ENCODE measurements at places on chromosomes 13 and 19.

DNA sequence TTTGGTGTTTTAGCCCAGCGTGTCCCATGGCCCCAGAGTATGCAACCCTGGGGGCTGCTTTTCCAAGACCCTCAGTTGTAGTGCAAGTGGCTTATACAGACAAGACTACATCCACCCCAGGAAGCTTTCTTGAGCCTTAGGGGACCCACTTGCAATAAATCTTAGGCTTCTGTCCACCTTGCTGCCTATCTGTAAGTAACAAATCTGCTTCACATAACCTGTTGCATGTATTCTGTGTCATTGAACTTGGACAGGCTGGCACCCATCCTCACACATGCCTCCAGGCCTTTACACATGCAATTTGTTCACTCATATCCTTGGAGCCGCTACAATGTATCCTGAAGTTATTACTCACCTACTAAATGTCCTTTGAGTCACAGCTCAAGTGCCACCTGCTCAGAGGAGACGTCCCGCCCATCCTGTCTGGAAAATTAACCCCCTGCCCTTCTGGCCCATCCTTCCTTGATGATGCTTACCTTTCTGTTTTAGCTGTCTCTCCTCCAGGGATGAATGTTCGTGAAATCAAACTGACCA is 101.2 kb downstream of the ZNF536 start:
- DNase-seq, result no peak

- DNase-seq, result no peak
These were observed 45.6 kb upstream of the C13orf42 start for GRCh38 chr13:51156648-51157047.

GRCh38 chr13:27007166-27007565 is 164.4 kb downstream of the USP12 start:
- no peak for DNase-seq

GRCh38 chr13:67061750-67062149 is 168.4 kb downstream of the PCDH9 start:
- DNase-seq, result no peak

DNA sequence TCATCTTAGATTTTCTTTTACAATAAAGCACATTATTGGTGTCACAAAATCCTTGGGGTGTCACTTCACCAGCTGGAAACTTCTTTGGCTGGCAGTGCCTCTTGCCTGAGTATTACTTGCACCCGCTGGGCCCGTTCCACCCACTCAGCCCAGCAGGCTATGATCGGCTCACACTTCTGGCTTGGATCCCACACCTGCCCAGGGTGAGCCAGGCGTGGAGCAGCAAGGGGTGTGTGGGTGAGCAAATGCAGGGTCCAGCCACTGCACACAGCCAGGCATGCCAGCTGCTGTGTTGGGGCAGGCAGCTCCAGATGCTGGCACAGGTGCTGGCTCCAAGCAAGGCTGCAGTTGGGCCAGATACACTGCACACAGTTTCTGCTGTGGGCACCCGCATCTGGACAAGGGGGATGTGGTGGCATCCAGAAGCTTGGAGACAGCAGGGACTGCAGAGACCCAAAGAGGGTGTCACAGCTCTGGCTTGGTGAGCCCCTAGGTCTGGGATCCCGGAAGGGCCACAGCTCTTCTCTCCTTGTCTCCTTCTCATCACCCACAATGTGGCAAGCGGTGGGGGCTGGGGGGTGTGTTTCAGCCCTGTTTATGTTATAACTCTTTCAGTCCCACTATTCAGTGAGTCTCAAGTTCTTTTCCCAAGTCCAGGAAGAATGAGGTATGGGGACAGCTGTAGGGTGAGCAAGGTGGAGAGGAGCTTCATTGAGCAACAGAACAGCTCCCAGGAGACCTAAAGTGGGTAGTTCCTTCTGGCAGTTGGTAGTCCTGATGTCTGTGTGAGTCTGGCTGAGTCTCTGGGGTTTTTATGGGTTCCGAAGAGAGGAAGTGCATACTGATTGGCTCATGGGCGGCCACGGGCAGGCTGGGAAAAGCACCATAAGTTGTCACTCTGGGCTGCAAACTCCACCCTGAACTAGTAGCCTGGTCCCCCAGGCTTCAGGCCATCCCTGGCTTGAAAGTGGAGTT is 25.3 kb upstream of the TBC1D4 start:
- DNase-seq, result no peak

DNA sequence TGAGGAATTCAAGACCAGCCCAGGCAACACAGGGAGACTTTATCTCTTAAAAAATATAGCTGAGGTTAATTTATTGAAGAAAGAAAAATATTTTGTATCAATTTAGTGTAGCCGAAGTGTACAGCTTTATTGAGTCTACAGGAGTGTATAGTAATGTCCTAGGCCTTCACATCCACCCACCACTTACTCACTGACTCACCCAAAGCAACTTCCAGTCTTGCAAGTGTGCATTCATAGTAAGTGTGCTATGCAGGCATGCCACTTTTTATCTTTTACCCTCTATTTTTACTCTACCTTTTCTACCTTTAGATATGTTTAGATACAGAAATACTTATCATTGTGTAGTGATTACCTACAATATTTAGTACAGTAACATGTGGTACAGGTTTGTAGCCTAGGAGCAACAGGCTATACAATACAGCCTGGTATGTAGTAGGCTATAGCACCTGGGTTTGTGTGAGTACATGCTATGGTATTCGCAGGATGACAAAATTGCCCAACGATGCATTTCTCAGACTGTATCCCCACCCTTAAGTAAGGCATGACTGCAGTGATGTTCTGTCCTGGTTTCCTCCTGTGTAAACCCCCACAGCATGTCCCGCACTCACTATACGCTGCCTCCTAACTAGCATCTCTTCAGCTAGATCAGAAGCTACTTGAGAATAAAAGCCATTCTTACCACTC is 15.3 kb upstream of the ATP12A start:
- no peak for DNase-seq

GRCh38 chr19:56088497-56089215 is 32.4 kb downstream of the ZNF787 start:
- DNase-seq, result no peak

GRCh38 chr13:109496216-109496615 is 290.2 kb downstream of the IRS2 start:
- no peak for DNase-seq

GRCh38 chr13:30465593-30466357 is at the start of gene HMGB1:
TSS of gene HMGB1 (minus strand) at chr13:30465936. CDS start at chr13:30463680, 2,256 bp downstream.
- peak; percentile 99 for DNase-seq

- DNase-seq, result no peak
These were observed 7.1 kb downstream of the PCDH9 start for GRCh38 chr13:67223024-67223423.

DNA sequence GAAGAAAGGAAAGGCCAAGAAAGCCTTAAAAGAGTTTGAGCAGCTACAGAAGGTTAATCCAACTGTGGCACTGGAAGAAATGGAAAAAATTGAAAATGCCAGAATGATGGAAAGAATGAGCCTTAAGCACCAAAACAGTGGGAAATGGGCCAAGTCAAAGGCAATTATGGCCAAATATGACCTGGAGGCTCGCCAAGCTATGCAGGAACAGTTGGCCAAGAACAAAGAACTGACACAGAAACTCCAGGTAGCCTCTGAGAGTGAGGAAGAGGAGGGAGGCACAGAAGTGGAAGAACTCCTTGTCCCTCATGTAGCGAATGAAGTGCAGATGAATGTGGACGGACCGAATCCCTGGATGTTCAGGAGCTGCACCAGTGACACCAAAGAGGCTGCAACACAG is 5.1 kb downstream of the UTP14C start:
- DNase-seq, result no peak

GRCh38 chr19:48123907-48124651 is 13.5 kb upstream of the PLA2G4C start:
- DNase-seq, result no peak

GRCh38 chr13:86877441-86877840 is 793.7 kb upstream of the SLITRK5 start:
- DNase-seq, result no peak

- DNase-seq, result no peak
These were observed 1.6 kb upstream of the MRI1 start for GRCh38 chr19:13762635-13763235.

DNA sequence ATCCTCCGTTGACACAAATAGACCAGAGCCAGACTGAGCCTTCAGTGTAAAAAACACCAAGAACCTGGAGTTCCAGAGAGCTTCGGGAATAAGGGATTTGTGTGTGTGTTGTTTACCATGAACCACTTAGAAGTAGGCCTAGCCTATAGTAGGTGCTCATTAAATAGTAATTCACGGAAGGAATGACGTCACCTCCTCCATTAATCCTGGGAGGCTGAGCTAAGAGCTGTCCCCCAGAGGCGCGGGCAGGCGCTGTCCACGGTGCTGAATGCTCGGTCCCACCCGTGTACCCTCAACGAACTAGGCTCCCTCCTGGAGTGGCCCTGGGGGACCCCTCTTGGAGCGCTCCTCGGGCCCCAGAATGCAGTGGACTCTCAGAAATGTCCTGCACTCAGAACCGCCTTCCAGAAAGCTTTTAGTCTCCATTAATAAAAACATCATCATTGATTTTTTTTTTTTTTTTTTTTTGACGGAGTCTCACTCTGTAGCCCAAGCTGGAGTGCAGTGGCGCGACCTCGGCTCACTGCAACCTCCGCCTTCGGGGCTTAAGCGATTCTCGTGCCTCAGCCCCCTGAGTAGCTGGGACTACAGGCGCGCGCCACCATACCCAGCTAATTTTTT is 6.5 kb downstream of the UNC13A start:
- no peak for DNase-seq

DNA sequence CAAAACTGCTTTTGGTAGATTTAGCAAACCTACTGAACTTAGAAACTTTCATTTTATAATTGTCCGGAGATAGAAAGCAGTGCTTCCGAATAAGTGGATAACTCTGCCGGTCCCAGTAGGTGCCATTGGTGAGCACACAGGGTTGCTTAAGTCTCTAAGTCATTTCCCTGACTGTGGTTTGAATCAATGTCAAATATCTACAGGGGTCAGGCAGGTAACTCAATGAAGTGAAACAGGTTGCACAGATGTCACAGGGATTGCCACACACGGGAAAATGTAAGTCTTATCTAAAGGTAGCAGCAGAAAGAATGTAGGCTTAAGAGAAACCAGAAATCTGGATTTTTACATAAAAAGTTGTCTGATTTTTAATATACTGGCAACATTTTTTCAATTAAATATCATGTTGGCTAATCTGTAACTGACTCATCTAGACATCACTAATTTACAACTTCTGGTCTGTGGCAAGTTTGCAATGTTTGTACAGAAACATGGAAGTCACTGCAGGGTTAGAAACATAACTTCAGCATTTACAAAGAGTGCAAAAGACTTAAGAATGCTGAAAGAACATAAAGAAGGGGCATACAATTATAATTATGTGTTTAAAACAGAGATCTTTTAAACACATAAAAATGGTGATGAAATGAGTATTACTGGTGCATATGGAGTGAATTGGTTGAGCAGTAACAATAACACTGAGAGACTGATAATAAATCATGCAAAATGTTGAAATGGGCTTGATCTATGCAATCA is 14.3 kb upstream of the LRRC63 start:
- no peak for DNase-seq

- DNase-seq, result peak; percentile 50
These were observed 35.4 kb upstream of the UQCRFS1 start for GRCh38 chr19:29248332-29248844.

DNA sequence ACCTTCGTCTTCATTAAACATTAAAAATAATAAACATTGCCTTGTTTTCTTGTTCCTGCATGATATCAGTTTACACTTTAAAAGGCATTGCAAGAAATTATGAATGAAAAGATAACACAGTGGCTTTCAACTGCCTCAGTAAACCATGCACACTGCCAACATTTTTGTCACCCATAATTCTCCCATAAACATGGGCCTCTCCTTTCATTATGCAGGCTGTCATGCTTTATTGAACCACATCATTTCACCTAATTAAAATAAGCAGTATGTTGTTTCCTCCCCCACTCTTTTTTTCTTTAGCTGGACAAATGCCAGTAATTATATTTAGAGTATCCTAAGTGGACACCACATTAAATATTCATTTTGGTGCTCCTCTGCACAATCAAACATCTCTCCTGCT is 1566.5 kb upstream of the SLC10A2 start:
- no peak for DNase-seq

- no peak for DNase-seq
These were observed 121.8 kb downstream of the AKAP11 start for GRCh38 chr13:42393573-42394360.

DNA sequence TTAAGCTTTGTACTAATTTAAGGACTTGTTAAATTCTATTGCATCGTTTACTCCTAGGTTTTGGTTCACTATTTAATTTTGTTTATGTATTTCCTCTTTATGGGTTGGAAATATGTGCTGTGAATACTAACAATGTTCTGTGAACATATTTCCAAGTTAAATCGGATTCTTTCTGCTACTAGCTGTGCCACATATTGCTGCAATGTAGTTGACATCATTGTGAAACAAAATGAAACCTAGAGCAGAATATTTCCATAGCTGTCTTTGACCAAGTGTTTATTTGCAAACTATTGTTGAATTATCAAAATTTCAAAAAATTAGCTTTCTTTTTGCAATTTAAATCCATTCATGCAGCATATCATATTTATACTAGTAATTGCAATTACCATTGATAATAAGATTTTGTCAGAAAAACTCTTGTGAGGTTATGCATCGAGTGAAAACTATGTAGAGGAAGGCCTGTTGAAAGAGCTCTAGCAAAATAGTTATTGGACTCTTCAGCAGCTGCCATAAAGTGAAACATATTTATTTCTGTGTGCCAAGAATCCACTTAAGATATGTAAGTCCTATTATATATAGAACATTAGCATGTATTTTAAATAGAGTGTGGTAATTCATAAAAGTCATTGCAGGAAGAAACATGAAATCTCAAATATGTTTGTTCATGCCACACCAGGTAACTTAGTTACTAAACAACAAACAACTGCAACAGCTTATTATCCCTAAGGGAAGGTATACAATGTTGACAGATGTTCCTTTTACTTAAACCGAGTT is 575.1 kb downstream of the SLITRK6 start:
- DNase-seq, result no peak

DNA sequence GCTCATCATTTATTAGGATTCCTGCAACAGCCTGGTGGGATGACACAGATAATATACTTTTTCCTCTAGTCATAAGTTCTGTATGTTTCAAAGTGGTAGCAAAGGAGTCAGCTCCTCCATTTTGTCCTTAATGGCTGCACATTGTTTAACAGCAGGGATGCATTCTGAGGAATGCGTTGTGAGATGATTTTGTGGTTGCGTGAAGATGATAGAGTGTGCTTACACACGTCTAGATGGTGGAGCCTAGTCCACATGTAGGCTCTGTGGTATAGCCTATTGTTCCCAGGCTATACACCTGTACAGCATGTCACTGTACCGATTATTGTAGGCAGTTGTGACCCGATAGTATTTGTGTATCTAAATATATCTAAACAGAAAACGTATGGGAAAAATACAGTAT is 4.6 kb downstream of the SMARCA4 start:
- DNase-seq, result no peak

- no peak for DNase-seq
These were observed 25.4 kb upstream of the GPR12 start for GRCh38 chr13:26785838-26786630.

DNA sequence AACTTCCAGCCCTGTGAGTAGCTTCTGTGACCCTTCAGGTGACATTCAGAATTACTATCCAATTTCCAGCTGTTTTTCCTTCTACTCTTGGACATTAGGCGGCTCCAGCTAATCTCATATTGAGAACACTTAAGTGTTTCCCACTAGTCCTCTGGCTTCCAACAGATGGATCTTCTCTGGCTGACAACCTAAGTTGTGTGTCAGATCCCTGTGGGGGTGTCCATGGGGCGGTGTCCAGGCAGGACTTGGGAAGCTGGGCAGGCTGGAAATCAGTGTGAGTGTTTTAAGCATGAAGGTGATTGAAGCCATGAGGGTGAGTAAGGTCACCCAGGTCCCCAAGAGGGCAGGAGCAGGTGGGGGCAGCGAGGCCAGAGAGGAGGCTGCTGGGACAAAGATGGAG is 10.1 kb downstream of the CNOT3 start:
- no peak for DNase-seq
